ENCODE measurements at places on chromosomes 12 and 14.

- no peak for DNase-seq
Observed at GRCh38 chr14:68263563-68264259, 444.1 kb downstream of the RAD51B start.

- DNase-seq, result no peak
Observed at GRCh38 chr14:31235462-31235861, 27.9 kb upstream of the HECTD1 start.

- no peak for DNase-seq
Observed at GRCh38 chr14:51457843-51458562, 193.7 kb upstream of the FRMD6 start.

DNA sequence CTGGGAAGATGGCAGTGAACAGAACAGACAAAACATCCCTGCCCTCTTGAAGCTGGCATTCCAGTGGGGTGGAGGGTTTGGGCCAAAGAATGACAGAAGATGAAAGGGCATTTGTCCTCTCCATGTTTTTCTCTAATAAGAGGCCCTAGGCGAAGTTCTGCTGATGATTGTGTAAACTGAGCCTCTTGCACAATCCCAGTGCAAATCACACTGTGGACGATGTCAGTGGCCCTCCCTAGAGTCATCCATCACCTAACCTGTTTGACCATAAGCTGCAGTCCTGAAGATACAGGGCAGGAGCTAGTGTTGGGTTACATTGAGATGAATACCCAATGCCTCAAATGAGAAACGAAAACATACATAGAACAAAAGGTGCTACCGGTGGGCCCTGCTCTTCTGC, 622.4 kb upstream of the TBX3 start:
- no peak for DNase-seq

DNA sequence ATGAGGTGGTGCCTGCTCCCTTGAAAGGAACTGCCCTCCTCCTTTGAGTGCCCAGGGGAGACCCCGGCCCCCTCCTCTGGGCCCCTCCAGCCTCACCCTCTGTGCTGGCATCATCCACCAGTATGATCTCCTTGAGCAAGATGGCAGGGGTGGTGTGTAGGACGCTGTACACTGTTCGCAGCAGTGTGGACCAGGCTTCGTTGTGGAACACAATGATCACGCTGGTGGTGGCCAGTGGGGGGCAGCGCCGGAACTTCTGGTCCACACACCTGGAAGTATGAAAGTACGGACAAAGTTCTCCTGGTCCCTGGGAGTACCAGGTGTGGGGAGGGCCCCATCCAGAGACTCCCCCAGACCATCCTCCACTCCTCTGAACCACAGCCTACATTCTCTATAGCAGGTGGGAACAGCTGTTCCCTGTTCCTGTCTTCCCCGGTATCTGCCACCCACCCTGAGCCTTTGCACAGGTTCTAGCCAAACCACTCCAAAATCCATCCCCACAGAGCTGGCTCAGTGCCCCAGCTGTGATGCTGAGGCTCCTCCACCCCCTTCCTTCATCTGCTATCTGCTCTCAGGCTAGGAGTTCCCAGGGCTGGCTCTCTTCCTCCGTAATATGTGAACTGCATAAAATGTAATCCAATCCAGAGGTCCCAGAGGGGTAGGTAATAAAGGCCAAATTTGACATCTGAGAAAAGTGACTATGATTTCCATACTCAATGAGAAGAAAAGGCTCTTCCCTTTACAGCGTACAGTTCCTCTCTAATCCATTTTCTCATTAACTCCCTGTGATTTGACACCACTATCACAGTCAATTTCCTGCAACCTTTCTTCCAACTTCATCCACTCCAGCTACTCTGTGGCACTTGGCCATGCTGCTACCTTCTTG, 13.9 kb downstream of the GALNT6 start:
- DNase-seq, result no peak

GRCh38 chr12:27337376-27337775, 4.7 kb downstream of the BMAL2 start:
- no peak for DNase-seq

DNA sequence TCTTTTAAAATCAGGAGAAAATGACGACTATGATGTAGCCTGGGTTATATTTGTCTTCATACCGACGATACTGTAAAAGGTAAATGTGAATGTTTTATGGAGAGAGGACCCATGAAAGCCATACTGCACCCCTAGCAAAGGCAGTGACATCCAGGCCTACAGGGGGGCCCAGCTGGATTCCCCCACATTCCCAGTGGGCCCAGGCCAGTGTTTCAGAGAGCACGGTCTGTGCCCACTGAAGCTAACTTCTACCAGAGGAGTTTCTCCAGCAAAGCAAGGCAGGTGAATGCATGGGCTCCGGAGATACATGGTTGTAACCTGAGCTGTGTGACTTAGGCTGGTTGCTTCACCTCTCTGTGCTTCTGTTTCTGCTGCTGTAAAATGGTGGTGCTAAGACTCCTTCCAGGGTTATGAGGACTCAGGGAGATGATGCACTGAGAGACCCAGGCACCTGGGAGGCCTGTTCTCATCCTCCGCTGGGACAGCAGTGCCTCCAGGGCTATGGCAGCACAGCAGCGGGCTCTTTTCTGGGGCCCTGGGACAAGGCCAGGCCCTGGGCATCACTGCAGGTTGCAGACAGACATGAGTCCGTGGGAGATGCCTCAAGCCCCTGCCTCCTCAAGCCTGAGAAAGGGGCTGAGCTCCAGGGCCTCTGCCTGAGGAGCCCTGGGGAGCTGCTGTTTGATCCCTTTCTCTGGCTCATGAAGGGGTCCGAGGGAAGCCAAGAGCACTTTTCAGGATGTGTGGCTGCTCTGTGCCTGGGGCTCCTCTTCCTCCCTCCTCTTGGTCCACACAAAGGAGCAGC, 73.7 kb downstream of the SERPINA3 start:
- peak; percentile 13 for DNase-seq

DNA sequence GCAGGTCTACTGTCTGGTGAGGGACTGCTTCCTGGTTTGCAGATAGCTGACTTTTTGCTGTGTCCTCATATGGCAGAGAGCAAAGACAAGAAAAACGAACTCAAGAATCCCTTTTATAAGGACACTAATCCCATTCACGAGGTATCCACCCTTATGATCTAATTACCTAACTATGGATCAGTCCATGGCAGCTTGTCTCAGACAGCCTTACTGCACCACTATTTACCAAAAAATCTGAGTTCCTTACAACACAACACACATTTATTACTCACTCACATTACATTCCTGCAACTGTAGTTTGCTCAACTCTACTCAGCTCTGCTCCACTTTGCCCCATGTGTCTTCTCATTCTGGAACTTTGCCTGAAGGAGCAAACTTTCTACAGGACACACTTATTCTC, 10.1 kb upstream of the SLC6A15 start:
- no peak for DNase-seq

DNA sequence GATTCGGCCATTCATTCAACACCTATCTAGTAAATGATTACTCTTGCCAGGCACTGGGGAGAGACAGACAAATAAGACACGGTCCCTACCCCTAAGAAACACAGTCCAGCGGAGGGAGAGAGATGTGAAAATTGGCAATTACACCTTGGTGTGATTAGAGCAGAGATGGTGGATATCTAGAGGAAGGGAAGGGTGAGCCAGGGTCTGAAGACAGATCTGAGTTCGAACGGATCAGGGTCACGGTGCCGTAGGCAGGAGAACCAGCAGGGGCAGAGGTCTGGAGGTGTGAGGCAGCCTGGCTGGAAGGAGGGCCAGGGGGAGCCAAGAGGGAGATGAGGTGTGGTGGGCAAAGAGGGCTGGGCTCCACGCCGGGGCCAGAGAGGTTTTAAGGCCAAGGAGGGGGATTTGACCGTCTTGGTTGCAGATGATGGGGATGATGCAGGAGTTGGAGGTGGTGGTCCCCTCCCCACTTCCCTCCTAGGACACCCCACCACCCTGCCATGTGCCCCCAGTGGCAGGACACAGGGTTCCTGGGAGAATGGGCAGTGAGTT, 27.1 kb downstream of the FAM222A start:
- no peak for DNase-seq

- DNase-seq, result no peak
Observed at GRCh38 chr14:95516554-95517181, at the start of gene SYNE3. SYNE3 (minus strand) TSS chr14:95516650; CDS start chr14:95475821, 40,829 bp downstream.

DNA sequence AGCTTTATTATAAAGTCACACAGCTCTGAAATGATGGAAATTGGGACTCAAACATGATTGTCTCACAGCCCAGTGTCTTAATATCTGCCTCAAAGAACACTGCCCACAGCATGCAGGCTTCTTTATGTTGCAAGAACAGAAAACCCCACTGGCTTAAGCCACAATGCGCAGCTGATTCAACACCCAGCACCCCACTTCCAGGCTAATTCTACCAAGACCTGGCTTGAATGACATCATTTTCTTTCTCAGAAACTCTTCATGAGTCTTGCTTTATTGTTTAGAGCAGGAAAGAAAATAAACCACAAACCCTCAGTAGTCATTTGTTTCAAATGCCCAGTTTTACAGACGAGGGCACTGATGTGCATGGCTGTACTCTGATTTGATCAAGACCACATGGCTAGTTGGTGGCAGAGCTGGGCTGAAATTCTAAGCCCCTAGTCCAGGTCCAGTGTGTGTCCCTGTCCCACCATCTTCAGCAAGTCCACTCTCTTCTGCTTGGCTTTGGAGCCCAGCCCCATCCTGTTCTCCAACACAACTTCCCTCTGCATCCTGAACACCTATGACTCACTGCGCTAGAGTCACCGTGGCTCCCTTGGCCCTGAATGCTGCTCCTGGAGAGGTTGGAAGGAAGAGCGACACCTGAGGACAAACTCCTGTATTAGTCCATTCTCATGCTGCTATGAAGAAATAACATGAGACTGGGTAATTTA, 50.3 kb upstream of the SRSF5 start:
- no peak for DNase-seq

DNA sequence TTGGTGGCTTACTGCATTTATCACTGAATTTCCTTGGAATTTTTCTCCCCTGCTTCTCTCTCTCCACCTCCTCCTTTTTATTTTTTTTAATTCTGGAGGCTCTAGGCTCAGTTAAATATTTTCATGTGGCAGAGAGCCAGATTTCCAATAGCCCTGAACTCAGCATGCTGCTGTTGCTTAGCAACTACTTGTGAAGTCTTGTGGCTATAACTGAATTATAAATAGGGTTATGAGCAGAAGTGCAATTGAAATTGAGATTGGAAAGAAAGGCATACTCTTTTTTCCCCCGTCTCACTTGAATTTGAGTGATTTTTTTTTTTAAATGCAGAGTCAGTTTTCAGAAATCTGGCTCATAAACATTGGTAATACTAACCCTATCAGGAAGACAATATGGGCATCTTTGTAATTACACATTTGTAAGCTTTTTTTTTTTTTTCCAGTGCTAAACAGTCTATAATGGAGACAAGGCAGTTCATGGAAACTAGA, 38.3 kb downstream of the ATF7IP start:
- DNase-seq, result no peak

GRCh38 chr14:36256126-36256801, 64.2 kb downstream of the MBIP start:
- no peak for DNase-seq

DNA sequence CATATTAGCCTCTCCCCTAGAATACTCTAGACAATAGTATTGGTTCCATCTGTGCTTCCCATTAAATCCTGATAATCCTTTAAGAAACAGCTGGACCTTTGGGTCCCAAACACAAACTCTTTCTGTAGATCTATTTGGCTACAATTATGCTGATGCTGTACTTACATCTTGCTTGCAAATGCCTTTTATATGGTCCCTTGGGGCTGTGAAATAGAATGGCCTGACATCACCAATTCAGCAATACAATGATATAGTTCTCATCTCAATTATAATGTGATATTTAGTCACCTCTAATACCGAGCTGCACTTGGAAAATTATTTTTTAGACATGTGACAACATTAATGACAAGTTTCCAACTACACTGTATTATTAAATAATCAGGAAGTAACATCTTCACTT, 261.5 kb downstream of the SOX5 start:
- DNase-seq, result no peak

DNA sequence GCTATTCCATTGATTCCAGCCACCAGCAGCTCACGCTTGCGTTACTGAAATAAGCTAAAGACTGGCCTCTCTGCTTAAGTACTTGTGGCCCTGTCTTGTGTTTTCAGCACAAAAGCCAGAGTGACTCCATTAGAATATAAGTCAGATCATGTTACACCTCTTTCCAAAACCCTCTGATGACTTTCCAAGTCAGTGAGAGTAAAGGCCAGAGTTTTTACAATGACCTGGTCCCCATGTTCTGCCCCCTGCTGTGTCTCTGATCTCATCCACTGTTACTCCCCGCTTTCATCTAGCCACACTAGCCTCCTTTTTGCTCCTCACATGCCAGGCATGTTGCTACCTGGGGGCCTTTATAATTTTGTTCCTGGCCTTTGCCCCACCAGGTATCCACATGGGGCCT, 6.9 kb upstream of the CKAP4 start:
- no peak for DNase-seq

- DNase-seq, result no peak
Observed at GRCh38 chr12:120468325-120468820, 1.2 kb downstream of the SRSF9 start.

GRCh38 chr14:100660498-100660881, 66.2 kb upstream of the DLK1 start:
- no peak for DNase-seq

DNA sequence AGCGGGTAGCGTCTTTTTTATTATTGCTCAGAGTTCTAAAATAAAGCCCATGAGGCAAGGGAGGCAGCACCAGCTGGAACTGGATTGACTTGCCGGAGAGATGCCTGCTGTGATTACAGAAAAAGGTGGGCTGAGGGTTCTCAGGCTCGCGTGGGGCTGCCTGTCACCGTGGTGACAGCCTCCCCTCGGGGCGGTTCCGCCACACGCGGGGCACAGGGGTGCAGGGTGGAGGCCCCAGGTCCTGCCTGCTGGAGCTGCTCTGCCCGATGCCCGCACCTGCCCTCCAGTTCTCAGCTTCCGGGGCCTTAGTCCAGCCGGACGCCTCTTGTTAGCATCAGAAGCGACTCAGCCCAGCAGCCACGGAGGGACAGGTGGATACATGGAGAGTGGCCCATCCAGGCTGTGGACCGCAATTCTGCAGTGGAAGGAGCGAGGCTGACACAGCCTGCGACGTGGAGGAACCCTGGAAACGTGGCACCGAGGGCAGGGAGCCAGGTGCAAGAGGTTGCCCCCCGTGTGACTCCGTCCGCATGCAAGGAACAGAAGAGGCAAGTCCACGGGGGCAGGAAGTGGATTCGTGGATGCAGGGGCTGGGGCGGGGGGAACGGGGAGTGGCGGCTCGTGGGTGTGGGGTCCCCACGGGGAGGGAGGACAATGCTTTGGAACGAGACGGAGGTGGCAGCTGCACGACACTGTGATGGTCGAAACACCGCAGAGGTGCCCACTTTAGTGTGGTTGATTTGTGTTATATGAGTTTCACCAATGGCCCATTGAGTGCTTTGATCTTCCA, 79.5 kb downstream of the GALNT9 start:
- no peak for DNase-seq

- peak; percentile 67 for DNase-seq
Observed at GRCh38 chr12:9943240-9943639, 11.1 kb upstream of the CLEC2A start.

- peak; percentile 74 for DNase-seq
Observed at GRCh38 chr12:49662998-49663843, 39.9 kb downstream of the PRPF40B start.

- no peak for DNase-seq
Observed at GRCh38 chr12:95205685-95206084, 11.6 kb downstream of the FGD6 start.

GRCh38 chr12:7915661-7916403, 20.2 kb downstream of the SLC2A3 start:
- no peak for DNase-seq

GRCh38 chr12:2221030-2221621, 168.3 kb downstream of the CACNA1C start:
- DNase-seq, result no peak

- no peak for DNase-seq
Observed at GRCh38 chr12:130540376-130540775, 175.7 kb downstream of the RIMBP2 start.
